ENCODE measurements at places on chromosomes 2 and 18.

- DNase-seq, result no peak
These were observed 65.7 kb upstream of the RTN4 start for GRCh38 chr2:55115761-55116597.

GRCh38 chr2:234881413-234882241 lies 70.2 kb upstream of the SH3BP4 start:
- peak; percentile 60 for DNase-seq

DNA sequence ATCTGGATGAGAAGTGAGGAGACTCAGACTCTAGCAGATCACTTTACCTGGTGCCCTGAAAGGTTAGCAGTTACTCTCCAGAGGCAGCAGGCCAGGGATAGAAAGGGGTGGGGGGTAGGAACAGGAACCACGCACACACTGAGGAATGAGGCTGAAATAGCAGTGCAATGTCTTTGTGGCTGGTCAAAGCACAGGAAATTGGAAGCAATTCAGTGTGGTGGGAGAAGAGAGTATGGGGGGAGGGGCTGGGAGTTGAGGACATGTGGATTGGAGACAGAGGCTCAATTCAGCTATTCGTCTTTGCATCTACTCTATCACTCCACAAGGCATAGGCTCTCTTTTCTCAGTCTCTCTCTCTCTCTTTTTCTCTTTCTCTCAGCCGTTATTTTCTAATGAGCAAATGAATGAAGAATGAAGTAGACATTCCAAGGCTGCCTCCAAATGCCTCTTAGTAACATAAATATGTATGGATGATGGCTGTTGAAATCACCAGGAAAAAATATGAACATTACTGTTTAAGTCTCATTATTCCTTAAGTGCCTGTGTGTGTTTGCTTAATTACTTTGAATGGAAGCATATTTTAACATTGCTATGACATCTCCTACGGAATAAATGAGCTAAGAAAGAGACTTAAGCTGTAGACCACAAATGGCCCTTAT lies 979.4 kb downstream of the TSN start:
- DNase-seq, result no peak

GRCh38 chr18:72233106-72233505 lies 311.0 kb downstream of the CBLN2 start:
- DNase-seq, result no peak

DNA sequence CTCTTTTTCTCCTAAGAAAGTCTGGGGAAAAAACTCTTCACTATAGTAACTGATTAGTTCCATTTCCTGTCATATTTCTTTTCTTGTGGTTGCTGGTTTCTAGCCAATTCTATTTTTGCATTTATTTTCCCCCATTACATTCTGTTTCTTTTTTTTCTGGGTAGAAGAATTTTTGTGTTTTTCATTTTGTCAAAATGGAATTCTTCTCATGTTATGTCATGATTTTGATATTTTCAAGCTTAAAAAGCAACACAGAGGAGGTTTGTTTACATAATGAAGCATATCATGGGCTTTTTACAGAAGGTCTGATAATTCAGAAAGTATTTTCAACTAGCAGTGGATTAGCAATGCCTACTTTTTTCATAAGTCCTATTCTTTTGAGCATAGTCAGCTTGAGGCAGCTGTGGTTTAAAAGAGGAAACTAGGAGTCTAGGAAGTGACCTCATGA lies 102.0 kb downstream of the MAP2 start:
- no peak for DNase-seq

- DNase-seq, result no peak
These were observed 807 bp downstream of the GAREM1 start for GRCh38 chr18:32469691-32470459.

DNA sequence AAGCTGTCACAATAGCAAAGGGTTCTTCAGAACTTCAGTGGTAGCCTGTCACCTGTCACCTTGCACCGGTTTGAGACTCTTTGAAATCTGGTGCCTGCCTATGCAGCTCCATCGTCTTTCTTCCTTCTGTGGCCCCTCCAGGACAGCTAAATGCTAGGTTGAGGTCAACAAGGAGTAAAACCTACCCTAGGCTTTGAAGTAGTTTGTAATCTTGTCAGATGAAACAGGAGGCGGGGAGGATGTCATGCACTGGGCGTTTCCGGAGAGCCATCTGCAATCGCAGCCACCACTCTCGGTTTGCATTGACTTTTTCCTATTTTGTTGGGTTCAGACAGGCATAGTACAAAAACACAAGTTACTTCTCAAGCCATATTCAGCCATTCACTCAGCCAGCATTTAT lies 116.7 kb downstream of the LPIN1 start:
- DNase-seq, result no peak

GRCh38 chr2:45028276-45028675 lies 19.0 kb upstream of the SIX2 start:
- DNase-seq, result no peak

- DNase-seq, result no peak
These were observed 94.6 kb downstream of the PHLPP1 start for GRCh38 chr18:62809900-62810299.

- no peak for DNase-seq
These were observed 154.1 kb upstream of the ZNF804A start for GRCh38 chr2:184444217-184444616.

DNA sequence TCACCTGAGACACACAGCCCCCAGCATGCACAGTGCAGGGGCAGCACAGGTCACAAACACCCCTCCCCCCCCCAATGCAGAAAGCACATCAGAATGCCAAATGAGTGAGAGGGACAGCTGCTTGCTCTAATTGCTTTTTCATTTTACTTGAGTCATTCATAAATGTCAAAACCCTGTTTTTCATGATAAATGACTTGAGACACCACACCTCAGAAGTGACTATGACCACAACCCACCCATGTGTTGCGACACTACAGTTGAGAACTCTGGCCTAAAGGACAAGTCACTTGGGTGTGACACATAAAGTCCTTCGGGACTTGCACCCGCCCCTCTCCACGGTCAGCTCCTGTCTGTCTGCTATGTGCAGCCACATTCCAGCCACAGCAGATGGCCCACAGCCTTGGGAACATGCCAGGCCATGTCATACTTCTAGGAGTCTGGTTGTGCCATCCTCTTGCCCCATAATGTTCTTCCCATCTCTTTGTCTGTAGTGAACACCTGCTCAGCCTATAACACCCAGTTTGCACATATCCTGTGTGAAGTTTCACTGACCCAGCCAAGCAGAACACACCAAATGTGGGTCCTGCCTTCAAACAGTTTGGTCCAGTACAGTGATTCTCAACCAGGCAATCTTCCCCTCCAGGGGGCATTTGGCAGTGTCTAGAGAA lies 30.2 kb upstream of the RIOK3 start:
- no peak for DNase-seq

GRCh38 chr2:216345846-216346245 lies 26.4 kb downstream of the MARCHF4 start:
- no peak for DNase-seq

- no peak for DNase-seq
These were observed 14.6 kb downstream of the DNAJB2 start for GRCh38 chr2:219293736-219294231.

DNA sequence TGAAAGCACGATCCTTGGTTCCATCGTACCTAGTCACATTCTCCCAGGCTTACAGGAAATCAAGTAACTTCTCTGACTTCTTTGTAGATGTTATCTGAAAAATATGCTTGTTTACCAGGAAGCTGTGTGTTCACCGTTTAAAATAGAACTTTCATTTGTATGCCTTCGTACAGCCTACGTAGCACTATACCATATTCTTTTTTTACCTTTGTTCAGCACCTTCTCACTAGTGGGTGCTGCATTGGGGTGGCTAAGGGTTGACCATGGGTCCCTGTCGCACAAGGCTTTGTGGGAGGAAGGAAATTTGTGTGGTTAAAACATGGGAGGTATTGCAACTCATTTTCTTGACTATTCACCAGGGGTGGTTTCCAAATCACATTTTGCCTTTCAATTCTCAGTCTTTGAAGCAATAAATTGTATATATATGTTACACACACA lies 16.6 kb downstream of the MALT1 start:
- no peak for DNase-seq

Measured in NCI-H2081 treated with DMSO at 0.1 percent for 48 hours (cell line).